ENCODE measurements at places on chromosomes 3 and 15.

DNA sequence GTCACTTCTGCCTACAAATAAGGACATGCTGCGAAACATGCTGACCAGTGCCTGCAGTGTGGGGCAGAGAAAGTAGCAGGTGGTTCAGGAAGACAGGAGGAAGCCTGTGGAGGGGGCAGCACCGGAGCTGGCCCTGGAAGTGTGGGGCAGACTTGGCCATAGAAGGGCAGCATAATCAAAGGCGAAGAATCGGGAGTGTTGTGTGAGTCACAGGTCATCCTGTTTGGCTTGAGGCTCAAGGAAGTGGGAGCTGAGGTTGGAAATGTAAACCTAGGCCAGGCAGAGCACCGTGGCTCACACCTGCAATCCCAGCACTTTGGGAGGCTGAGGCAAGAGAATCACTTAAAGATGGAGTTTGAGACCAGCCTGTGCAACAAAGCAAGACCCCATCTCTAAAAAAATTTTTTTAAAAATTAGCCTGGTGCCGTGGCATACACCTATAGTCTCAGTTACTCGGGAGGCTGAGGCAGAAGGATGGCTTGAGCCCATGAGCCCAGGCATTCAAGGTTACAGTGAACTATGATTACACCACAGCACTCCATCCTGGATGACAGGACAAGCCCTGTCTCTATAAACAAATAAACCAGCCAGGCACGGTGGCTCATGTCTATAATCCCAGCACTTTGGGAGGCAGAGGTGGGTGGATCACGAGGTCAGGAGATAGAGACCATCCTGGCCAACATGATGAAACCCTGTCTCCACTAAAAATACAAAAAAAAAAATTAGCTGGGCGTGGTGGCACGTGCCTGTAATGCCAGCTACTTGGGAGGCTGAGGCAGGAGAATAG lies 54.0 kb downstream of the FAM43A start:
- no peak for DNase-seq

DNA sequence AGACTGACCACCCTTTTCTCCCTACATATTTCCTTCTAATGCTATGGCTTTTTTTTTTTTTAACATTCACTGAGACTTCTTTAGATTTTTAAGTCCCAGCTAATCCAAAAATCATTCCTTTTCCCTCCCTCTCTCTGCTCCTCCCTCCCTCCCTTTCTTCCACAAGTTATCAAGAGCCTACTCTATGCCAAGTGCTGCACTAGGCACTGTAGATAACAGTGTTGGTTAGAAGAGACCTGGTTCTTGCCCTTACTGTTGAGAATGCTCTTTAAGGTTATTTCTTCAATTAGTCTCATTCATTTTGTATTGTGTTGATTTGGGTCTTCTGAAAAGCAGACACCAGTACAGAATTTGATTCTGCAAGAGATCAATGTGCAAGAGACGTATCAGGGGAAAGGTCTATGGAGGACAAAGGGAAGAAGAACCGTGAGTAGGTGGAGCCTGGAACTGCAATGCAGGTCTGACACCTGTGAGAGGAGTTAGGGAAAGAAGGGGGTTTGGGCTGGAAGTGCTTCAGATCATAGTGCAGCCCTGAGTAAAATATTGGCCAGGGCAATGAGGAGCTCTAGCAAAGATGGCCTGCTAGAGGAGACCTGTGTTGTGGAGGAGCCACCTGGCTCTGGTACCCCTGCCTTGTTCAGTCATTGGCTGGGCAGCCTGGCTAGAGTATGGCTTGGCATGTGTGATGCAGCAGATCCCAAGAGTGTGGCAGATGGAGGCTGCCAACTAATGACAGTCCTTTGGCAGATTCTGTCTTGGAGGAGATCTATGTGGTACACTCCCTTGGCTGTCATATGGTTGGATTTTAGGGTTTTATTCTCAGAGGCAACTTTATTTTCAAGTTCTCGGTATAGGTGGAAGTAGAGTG lies 9.7 kb upstream of the PCOLCE2 start:
- no peak for DNase-seq

DNA sequence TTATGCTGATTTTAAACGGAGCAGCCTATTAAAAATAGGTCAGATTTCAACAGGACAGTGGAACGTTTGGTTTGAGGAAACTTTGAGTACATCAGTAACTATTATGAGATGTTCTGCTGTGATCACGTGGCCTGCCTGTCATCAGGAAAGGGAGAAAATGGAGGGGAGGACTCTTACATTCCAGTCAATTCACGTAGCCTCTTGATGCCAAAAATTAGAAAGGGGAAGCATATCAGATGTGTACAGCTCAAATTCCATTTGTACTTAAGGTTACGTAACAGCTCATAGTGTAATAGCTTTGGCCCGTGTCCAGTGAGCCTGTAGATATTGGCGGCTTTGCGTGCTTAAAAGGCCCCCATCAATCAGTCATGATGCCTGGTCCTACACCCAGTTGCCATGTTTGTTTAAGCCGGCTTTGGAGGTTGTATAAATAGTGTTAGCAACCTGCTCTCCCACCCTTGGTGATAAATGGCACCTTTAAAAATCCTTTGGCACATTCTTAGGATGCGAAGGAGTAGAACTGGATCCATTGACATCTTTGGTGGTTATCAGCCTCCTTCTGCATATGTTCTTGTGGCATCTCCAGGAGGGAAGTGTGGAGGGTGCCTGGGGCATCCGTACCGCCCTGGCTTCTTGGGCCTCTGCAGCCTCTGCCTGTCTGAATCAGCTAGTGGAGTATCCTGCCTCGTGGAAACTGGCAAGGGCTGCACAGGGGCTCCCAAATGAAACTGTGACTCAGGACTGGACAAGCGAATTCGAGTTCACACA lies 163.9 kb downstream of the THSD4 start:
- no peak for DNase-seq

DNA sequence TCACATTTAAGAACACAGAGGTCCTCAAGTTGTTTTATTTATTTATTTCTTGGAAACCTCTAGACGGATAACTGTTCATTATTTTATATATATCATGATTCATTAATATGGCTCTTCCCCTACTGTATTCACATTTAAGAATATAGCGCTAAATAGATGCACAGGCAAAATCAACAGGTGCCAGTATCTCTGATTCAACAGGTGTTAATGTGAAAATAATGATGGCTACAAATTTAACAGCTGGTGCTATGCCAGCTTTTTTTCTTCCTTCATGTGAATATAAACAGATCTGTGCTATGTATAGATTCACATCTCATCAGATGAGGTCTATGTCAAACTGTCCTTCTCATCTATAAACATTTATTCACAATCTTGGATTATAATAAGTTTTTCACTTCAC lies 218.5 kb upstream of the NR2F2 start:
- no peak for DNase-seq

GRCh38 chr3:191296041-191296541 lies 33.1 kb upstream of the CCDC50 start:
- DNase-seq = no peak

DNA sequence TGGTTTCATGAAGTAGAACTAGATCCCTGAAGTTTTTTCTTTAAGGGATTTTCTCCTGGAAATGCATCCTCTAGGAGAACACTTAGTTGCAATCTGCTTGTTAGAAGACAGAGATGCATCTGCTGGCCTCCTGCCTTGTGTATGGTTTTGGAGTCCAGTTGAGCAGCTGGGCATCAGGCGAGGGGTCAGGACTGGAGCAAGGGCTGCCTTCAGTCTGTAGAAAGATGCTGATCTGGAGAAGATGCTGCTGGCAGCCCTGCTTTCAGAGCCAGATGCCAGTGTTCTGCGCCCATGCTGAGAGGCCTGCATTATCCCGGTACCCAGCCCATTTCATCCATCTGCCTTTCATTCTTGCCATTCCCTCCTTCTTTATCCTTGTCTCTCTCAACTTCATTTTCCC lies 77.4 kb downstream of the CHCHD6 start:
- no peak for DNase-seq

DNA sequence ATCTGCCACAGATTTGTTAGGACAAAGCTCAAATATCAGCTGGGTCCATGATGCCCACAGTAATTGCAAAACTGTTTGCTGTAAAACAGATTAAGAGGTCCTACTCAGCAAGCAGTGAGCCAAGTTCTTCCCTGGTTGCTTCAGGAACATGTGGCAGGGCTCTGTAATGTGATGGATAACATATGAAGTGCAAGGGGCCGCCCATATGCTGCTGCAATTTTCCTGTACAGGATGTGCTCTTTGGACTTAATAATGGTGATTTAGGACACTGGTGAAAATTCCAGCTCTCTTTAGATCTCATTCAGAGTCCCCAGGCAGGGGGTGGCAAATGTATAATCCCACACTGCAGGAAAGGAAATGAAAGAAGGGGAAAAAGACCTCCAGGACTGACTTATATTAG lies 289.4 kb downstream of the LSAMP start:
- DNase-seq = no peak

DNA sequence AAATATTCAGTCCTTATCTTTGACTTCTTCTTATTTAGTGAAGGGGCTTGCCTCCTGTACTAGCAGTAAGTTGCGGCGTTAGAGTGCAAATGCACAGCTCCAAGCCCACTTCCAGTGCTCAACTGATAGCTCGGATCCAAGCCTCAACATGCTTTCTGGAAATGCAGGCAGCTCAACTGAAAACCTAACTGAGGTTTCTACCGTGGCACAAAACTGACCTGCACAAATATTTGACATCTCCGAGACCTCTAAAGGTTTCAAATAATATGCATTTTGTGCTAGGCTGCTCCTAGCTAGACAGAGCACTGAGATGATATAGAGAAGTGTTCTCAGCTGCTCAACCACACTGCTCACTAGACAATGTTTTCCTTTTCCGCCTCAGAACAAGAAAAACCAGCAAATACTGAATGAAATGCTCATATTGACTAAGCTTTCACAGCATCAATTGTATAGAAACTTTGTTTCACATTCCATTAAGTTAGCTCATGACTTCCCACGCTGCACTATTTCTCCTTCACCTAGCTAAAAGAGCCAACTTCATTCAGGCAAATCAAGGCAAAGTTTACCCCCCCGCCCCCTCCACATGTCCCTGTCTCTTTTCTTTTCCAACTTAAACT lies 822 bp downstream of the ZNF385D start:
- DNase-seq = peak; percentile 1

GRCh38 chr15:45093622-45094357 lies 20.2 kb downstream of the DUOX2 start:
- DNase-seq = no peak

GRCh38 chr15:28902856-28903255 lies 17.1 kb downstream of the APBA2 start:
- no peak for DNase-seq

DNA sequence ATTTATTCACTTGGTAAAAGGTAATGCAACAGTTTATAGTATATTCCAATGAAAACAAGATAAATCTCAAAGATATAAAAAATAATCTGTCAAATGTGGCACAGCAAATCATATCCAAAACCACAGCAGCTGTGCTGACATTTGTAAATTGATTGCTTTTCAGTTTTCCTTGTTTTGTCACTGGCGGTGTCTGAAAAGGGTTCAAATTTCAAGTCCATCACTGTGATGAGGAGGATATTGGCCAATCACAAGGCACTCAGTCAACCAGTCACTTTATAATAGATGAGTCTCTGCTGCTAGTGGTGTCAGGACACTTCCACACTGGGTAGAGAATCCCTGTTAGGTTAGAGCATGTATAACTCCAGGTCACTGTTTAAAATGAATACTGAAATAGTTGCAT lies 154.8 kb downstream of the SLC9A9 start:
- no peak for DNase-seq

- DNase-seq = no peak
Measured at GRCh38 chr15:45611305-45611704, 23.5 kb upstream of the SQOR start.

GRCh38 chr15:55230051-55230670 lies 33.4 kb upstream of the RSL24D1 start:
- no peak for DNase-seq

DNA sequence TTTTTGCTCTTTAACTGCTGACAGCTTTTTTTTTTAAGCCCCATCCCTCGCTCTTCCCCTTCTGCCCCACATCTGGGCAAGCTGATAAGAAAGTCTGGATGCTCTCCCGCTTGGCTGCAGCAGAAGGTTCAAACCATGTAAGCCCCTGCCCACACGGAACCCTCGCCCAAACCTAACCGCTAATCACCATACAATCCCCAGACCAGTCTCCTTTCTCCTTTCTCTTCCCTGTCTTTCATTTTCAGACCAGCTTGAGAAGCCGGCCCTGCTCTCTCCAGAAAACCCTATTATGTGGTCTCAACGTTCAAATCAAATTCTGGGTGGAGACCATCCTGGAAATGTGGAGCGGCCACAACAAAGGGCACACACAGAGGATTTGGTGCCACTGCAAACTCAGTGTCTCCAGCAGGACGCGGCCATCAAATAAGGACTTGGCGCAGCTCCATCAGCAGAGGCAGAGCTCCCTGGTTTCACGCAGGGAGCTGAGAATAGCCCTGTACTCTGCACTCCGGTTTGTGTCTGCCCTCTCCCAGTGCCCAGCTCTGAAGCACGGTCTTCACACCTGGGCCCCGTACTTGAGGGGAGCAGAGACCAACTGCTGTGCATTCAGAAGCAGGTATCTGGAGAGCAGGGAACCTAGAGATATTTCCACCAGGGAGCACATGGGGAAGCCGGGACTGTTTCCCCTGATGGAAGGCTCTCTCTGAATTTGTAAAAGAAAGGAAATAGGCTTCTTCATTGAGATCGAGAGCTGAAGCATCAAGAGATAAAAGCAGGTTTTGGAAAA lies 92.6 kb downstream of the XXYLT1 start:
- no peak for DNase-seq

DNA sequence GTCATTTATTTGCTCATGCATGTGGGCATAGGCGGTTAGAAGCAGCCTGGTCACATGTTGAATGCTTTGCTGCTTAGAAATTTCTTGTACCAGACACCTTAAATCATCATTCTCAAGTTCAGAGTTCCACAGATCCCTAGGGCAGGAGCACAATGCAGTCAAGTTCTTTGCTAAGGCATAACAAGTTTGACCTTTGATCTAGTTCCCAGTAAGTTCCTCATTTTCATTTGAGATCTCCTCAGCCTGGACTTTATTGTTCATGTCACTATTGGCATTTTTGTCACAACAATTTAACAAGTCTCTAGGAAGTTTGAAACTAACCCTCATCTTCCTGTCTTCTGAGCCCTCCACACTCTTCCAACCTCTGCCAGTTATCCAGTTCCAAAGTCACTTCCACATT lies 22.8 kb downstream of the HGD start:
- DNase-seq = no peak

DNA sequence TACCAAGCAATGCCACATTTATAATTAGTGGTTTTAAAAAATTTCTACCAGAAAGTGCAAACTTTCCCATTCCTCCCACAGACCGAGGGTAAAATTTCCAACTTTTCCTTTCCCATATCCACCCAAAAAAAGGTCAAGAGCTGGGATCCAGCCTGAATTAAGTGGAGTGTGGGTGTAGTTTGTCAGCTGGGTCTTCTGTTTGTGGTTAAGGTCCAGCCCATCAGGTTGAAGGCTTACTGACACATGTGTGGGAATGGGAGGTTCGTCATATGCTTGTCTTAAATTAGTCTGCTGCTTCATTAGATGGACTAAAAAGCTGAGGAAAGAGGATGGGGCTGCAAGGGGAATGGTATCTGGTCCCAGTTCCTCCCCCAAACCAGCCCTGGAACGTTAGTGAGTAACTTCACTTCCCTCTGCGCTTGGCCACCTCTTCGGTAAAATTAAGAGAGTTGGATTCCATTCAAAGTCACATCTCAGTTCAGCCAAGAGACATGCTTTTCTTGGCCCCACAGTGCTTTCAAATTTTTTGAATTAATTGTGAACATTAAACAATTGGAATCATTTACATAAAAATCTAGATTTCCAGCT lies 59.0 kb upstream of the PLCL2 start:
- DNase-seq = no peak

- DNase-seq = no peak
Measured at GRCh38 chr15:31374489-31374888, 47.9 kb downstream of the KLF13 start.

- no peak for DNase-seq
Measured at GRCh38 chr3:86561215-86561614, 429.7 kb downstream of the VGLL3 start.

- no peak for DNase-seq
Measured at GRCh38 chr15:32688151-32688639, 29.6 kb upstream of the GREM1 start.
